Stimulated activated CD4-positive, alpha-beta T cell treated with anti-CD3 and anti-CD28 coated beads, Interleukin-15, amount 100 ng/mL, for 1 hour (primary cell): ENCODE measurements at places on chromosomes 16 and 17.

GRCh38 chr17:34606763-34607162 lies 27.4 kb downstream of the TMEM132E start:
- DNase-seq = no peak

DNA sequence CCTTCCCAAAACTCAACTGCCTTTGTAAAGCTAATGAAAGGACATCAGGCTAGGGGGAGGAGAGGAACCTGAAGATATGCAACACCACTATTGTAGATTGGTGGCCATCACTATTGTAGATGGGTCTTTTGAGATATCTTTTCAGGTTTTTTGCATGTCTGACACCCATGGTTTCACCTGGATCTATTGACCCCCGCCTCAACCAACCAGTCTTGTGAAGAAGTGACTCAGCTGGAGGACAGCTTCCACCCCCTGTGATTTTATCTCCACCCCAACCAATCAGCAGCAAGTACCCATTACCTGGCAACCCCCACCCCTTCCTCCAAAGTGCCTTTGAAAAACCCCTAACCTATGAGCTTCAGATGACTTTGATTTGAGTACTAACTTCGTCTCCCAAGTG lies 382.6 kb upstream of the GOT2 start:
- no peak for DNase-seq

DNA sequence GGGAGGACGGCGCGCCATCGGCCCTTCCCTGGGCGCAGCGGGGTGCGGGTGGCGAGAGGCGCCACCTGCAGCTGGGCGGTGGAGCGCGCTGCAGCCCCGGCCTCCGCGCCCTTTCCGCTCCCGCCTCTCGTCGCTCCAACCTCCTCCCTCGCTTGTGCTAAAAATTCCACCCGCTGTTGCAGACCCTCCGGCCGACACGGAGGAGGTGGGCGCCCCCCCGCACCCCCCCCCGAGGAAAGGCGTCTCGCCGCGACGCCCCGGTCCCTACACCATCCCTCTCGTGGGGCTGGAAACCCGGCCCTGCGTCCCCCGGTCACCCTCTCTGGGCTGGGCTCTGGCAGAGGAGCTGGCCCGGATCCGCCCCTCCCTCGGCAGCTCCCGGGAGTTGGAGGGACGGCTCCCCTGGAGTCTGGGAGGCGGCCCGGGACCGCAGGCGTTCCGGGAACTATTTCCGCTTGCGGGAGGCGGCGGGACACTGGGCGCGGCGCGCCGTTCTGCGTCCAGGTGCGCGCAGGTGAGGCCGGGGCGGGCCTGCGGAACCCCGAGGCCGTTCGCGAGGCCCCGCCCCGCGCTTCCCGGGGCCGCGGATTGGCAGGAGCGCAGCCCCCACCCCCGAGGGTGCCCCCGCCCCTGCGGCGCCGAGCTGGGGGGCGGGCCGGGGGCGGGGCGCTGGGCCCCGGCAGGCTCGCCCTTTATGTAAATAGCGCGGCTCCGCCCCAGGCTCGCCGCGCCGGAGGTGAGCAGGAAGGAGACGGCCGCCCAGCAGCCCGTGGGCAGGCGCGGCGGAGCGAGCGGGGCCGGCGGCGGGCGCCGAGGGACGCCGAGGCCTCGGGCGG lies at the start of gene LLGL2:
Gene LLGL2 (plus strand): TSS at position 728 of the 836 bp plus-strand sequence. CDS start 17,730 bp downstream, outside the sequence.
- DNase-seq = peak; percentile 76

- DNase-seq = peak; percentile 69
These were observed 135.4 kb upstream of the CHMP6 start for GRCh38 chr17:80855948-80856862.

GRCh38 chr16:20056436-20056835 lies 17.3 kb downstream of the GPR139 start:
- DNase-seq = no peak

DNA sequence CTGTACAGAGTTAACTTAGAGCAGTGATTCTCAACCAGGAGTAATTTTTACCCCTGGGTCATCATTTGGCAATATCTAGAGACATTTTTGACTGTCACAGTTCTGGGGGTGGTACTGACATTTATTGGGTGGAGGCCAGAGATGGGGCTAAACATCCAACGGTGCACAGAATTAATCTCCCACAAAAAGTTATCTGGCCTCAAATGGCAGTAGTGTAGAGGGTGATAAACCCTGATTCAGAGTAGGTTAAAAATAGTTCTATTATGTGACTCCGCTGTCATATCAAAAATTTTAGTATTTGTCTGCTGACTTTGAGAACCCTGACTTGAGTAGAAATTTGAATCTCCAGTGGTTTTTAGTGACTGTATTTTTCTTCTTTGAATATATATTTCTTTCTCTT lies 19.1 kb downstream of the VPS35L start:
- DNase-seq = no peak

DNA sequence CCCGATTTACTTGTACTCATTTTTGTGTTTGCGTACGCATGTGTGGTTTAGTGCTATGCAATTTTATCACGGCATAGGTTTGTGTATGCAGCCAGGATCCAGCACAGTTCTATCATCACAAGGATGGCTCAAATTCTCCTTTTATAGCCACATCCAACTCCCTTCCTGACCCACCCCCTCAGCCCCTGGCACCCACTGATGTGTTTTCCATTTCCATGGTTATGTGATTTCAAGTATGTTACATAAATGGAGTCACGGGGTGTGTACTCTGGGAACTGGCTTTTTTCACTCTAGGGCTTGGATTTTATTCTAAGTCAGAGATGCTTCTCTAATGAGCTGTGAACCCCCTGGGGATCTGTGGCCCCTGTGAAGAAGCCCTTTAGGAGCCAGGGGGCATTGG lies 16.8 kb downstream of the IL4R start:
- DNase-seq = no peak

- no peak for DNase-seq
These were observed 201.6 kb upstream of the C17orf78 start for GRCh38 chr17:37174205-37174604.

- DNase-seq = no peak
These were observed 261.8 kb downstream of the CDH13 start for GRCh38 chr16:82888591-82889001.

DNA sequence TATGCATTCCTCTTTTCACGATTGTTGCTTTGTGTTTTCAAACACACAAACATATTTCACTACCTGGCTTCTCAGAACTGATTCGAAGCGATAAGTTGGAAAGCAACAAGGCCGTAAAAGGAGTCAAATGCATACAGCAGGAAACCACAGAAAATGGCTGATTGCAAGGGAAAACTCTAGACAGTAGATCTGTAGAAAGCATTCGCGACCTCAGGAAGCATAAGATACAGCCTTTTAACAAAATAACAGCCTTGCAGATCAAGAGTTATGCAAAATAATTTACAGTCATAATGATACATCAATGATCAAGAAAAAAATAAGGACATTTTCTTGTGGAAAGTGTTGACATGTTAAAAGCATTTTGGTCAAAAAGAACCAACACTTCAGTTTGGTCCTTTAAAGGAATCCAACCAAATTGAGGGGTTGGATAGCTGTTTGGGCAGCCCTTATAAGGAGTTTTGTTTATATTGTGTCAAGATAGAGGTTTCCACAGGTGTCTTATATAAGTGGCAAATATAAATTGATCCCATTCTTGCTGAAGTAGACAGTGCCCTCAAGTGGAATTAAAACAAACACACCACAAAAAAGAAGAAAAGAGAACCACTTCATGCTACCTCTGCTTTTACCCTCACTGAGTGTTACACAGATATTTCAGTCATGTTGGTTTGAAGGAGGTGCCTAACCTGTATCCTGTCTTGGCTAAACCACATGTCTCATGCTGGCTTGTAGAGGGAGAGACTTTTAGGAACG lies 5.5 kb downstream of the CYLD start:
- DNase-seq = no peak

- no peak for DNase-seq
These were observed 22.4 kb downstream of the ALDH3A2 start for GRCh38 chr17:19670908-19671307.

GRCh38 chr16:19232988-19233387 lies 52.5 kb upstream of the CLEC19A start:
- DNase-seq = no peak

DNA sequence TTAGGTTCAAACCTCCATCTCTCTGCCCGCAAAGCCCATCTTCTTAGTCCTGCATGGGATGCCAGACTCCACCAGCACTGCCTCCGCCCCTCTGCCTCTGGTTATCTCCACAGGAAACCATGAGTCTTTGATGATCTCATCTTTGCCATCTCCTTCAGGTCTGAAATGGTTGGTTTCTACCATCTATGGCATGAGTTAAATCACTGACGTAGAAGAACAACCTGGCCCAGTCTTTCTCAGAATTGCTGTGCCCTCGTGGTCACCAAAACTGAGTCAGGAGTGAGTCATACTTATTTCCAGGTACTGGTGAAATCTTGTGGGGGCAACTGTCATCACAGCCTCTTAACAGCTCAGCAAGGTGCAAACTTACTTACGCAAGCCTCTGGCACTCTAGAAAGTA lies 468.7 kb upstream of the C16orf82 start:
- DNase-seq = peak; percentile 30

DNA sequence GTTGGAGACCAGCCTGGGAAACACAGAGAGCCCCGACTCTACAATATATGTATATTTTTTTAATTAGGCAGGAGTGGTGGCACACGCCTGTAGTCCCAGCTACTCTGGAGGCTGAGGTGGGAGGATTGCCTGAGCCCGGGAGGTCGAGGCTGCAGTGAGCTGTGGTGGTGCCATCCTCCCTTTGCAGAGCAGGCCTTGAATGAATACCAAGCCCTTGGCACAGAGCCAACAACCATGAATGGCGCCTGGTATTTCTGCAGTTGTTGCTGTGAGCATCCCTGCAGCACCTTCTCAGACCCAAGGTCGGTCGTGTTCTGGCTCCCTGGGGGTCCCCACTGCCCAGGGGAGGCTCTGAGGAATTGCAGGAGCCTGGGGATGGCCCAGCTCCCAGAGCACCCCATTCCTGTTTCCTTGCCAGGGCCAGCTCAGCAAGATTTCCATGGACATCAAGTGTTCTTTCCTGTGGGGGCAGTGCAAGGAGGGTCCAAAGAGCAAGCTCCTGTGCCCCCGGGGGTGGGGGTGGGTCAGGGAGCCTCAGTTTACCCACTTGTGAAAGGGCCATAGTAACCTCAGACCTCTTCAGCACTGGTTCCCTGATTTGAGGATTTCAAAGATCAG lies 25.6 kb upstream of the RMI2 start:
- DNase-seq = no peak

DNA sequence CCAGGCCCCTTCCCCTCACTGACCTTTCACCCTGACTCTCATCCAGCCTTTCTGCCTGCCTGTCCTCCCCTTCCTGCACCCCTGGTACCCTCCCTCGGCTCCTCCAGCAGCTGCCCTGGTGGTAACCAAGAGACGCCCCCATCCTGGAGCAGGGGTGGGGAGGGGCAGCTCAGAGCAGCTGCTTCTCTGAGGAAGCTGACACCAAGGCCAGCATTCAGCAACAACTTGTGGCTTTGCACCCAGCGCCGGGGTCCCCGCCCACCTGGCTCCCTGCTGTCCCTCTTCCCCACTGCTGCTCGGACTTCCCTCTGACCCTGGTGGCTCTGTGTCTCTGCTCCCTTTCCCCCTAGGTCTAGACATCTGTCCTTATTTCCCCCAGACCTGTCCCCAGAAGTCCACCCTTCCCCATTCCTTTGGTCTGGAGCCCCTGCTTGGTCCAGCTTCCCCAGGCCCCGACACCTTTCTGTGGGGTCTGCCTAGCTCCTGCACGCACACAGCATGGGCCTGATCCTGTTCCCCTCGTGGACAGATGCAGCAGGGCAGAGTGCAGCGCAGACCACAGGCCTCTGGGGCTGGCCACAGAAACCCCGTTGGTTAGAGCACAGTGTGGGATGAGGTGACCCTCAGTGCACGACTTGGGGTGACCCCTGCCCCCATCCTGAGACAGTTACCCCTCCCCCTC lies 1.2 kb upstream of the ATP2A1 start:
- no peak for DNase-seq

DNA sequence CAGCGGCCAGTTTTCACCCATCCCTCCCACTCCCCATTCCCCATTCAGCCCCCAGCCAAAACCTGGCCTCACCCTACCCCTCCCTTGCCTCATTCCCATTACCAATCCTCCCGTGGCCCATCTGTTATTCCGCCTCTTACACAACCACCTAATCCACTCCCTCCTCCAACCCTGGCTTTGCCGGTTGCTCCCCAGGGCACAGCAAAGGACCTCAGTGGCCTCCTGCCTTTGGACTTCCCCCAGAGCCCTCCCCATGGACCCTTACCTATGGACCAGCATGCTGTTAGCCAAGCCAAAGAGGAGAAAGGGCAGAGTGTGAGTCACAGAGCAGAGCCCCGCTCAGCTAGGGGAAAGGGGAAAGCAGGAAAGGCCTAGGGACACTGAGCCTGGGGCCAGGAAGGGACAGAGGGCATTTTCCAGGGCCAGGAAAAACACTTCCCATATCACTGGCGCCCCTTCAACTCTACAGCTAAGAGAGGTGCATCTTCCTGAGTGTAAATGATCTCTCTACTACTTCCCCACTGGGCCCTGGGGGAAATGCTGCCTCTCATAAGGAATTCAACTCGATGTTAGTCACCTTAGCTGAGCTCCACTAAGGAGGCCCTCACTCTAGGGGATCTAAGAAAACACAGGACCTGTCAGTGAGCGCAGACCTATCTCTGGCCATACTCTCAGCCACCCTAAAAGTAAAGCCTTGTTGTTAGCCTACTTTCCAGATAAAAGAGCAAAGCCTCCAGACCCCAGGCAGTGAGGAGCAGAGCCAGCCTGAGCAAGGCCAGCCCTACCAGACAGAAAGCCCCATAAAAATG lies 10.6 kb downstream of the PEMT start:
- DNase-seq = no peak

DNA sequence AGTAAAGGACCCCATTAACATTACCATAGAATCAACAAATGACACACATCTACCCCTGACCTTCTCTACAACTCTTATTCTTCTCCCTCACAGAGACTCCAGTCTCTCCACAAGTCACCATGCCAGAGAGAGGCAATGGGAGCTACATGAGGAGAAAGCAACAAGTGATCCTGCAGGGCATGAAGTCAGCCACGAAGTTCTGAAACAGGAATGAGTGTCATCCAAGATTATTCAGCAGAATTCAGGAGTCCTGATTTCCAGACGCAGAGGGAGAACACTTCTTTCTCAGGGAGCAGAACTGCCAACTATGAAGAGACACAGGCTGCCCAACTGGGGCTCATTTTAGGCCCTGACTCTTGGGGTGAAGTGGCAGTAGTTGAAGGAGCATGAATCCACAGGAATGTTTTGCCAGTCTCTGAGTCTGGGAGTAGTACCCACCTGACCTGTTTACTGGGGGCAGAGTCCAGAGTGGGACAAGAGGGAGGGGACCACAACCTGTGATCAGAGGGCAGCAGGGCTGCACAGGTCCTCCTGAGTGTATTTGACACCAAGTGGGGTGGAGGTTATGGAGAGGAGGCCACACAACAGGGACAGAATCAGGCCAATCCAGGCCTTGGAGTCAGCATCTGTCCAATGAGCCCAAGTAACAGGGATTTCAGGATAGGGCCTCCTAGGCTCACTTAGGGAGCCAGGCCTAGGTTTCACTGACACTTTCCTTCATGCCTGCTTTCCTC lies 2.4 kb upstream of the MTMR4 start:
- DNase-seq = no peak

GRCh38 chr17:34499576-34499975 lies 79.8 kb upstream of the TMEM132E start:
- no peak for DNase-seq

- no peak for DNase-seq
These were observed 29.3 kb downstream of the UNC13D start for GRCh38 chr17:75814900-75815373.
